ENCODE measurements at places on chromosomes 16 and 17.
A peak's percentile ranks its signal among the peaks of the same experiment; 100 is the strongest.

DNA sequence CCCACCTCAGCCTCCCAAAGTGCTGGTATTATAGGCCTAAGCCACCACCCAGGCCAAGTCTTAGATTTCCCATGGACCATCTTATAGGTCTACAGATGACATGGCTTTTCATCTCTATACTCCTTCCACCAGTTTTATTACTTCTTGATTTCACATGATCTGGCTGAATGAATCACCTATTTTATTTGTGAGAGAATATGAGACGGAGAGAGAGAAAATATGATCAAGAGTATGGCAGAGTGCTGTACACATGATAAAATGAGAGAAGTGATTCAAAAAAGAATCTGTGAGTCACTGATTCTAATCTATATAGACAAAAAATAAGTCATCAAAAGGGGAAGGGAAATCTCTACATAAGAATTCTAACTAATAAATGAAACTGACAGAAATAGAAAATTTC is 13.7 kb downstream of the ACSM1 start:
- DNase-seq: no peak

- no peak for DNase-seq
Observed at GRCh38 chr17:51256101-51256500, 3.7 kb downstream of the MBTD1 start.

- DNase-seq: no peak
Observed at GRCh38 chr16:28883221-28883996, 5.1 kb downstream of the ATP2A1 start.

GRCh38 chr17:65182233-65182632 is 45.1 kb downstream of the RGS9 start:
- DNase-seq: no peak

DNA sequence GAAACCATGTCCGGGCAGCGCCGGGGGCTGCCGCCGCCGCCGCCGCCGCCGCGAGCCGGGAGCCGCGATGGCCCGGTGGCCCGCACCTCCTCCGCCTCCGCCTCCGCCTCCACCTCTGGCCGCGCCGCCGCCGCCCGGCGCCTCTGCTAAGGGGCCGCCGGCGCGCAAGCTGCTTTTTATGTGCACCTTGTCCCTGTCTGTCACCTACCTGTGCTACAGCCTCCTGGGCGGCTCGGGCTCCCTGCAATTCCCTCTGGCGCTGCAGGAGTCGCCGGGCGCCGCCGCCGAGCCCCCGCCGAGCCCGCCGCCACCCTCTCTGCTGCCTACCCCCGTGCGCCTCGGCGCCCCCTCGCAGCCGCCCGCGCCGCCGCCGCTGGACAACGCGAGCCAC is 587 bp downstream of the HS3ST4 start:
- DNase-seq: no peak

- no peak for DNase-seq
Observed at GRCh38 chr16:47388705-47389104, 72.2 kb downstream of the ITFG1 start.

- no peak for DNase-seq
Observed at GRCh38 chr17:30788918-30789317, 35.6 kb downstream of the CRLF3 start.

DNA sequence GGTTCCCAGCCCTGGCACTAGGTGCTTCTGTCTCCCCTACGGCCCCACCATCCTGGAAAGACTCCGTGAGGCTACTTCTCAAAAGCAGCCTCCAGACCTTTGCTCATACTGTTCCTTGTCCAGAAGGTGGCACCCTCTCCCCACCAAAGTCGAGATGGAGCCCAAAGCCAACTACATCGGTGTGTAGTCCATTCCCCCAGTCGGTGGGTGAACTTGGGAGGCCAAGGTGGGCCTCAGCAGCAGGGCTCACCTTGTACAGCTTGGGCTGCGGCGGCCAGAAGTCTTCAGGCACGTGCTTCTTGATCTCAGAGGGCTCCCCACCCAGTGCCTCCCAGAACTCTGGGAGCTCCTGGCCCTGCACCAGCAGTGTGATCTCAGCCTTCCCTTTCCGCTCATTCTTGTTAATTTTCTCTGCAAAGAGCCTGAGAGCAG is 10.2 kb downstream of the FLII start:
- peak; percentile 75 for DNase-seq

DNA sequence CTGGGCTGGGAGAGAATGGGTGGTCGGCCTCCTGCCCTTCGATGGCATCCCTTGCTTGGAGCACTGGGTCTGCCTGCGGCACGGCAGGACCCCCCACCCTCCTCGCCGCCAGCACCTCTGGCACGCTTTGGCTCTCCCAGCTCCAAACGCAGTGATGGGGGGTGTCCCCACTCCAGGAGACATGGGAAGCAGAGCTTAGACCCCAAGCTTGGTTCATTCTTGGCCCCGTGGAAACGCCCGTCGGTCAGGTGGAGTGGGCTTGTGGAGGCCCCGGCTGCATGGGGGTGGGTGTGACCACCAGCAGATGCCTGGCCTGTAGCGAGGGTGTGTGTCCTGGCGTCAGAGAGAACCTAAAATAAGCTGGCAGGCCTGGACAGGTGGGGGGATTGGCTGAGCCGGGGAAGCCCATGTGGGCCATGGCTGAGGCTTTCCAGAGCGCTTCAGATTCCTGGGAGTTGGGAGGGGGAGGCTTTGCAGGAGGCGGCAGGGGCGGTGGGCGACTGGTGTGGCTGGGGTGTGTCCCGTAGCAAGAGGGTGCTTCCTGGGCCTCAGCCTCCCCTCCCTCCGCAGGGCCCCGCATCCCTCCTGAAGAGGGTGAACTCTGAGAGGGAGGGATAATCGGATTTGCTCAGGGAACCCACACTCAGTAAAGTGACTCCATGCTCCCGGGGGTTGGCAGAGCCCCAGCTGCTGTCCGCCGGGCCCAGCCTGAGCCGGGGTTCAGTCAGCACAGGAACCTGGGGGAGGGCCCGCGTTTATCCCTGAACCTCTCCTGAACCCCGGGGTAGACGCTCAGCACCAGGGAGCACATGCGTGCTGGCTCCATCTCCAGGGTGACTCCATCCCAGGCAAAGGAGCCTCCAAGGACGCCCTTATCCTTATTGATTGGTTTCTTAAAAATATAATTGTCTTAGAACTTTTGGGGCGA is 3.4 kb downstream of the CACNA1H start:
- no peak for DNase-seq

DNA sequence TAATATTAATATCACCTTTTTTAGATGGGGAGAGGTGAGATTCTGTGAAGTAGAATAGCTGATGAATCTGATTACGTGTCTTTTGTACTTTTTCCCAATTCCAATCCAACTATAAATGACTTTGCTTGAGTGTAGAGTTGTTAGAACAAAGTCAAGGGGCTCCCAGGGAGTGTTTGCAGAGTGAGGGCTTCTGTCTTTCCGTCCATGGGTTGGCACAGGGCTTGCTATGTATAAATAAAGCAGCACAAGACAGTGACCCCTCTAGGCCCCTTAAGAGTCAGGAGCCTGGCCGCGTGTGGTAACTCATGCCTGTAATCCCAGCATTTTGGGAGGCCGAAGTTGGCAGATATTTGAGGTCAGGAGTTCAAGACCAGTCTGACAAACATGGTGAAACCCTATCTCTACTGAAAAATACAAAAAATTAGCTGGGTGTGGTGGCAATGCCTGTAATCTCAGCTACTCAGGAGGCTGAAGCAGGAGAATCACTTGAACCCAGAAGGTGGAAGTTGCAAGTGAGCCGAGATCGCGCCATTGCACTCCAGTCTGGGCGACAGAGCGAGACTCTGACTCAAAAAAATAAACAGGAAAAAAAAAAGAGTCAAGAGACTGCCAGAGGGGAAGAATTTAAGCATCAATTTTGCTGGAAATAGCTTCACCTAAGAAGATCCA is 127.9 kb upstream of the HS3ST3A1 start:
- no peak for DNase-seq

DNA sequence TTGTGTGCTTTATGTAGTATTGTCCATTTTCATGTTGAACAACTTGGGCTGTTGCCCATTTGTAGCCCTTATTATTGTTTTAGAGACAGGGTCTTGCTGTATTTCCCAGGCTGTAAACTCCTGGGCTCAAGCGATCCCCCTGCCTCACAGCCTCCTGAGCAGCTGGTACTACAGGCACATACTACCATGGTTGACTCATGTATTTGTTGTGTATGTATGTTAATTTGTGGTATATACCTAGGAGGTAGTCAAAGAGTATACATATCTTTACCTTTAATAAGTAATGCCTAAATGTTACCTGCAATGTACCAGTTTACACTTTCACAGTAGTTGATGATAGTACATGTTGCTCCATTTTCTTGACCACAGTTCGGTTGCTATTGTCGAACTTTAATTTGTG is 18.1 kb downstream of the PPM1D start:
- no peak for DNase-seq

GRCh38 chr17:38358586-38359513 is 7.2 kb downstream of the SOCS7 start:
- DNase-seq: no peak

DNA sequence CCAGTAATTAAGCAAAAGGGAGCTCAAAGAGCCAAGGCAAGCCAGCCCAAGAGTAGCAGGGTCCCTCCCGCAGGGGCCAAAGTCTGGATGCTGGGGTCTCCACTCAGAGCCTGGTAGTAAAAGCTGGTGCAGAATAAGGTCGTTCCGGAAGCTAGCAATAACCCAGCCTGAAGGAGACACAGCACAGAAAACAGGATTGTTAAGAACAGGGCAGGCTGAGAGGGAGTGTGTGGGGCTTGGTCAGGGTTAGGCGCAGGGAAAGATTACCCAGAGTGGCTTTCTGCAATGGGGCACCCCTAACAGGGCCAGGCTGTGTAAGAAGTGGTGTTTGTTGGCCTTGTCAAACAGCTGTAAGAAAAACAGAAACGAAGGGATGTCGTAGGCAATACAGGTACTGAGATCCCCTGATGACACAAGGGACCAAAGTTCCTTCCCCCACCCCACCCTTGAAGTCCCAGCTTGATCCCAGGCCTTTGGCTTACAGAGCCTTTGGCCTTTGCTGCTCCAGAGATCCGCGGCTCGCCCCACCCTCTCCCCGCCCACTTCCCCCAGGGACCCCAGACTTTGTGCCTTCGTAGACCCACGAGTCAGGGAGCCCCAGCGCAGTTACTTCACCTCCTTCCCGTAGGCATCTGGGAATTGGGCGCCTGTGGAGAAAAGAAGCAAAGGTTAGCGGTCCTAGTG is 712 bp downstream of the TMEM256 start:
- peak; percentile 21 for DNase-seq

- DNase-seq: no peak
Observed at GRCh38 chr17:78986649-78987328, 7.1 kb upstream of the LGALS3BP start.

GRCh38 chr16:77993111-77993985 is 29.0 kb upstream of the CLEC3A start:
- DNase-seq: no peak

- no peak for DNase-seq
Observed at GRCh38 chr17:40422990-40423633, 5.4 kb upstream of the TOP2A start.

- peak; percentile 30 for DNase-seq
Observed at GRCh38 chr16:87203060-87203656, 114.0 kb downstream of the C16orf95 start.

- DNase-seq: no peak
Observed at GRCh38 chr16:914440-914839, 56.3 kb downstream of the LMF1 start.

DNA sequence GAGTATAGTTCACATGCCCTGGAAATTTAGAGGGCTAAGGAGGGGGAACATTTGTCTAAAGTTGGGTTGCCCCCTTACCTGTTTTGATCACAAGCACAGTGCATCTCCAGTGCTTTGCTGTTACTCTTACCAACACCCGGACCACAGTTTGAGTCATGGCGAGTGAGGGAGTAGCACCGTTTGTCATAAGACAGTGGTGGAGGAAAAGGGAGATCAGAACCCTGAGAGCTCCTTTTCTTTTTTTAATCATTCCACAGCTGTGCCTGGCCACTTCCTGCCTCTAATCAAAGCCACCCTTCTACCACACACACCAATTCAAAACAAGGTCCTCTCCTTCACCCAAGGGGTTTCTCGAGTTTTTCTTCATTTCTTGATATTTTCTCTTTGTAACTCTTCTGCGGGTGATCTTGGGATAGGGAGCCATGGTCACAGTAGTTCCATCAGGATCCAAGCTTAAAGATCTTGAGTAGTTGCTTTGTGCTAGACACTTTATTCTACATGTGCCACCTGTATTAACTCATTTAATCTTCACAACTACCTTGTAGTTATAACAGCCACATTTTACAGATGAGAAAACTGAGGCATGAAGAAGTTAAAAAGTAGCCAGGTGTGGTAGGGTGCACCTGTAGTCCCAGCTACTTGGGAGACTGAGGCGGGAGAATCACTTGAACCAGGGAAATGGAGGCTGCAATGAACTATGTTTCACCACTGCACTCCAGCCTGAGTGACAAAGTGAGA is 5.0 kb upstream of the MYL4 start:
- DNase-seq: peak; percentile 62

- no peak for DNase-seq
Observed at GRCh38 chr16:8571061-8571596, 19.2 kb downstream of the TMEM114 start.

DNA sequence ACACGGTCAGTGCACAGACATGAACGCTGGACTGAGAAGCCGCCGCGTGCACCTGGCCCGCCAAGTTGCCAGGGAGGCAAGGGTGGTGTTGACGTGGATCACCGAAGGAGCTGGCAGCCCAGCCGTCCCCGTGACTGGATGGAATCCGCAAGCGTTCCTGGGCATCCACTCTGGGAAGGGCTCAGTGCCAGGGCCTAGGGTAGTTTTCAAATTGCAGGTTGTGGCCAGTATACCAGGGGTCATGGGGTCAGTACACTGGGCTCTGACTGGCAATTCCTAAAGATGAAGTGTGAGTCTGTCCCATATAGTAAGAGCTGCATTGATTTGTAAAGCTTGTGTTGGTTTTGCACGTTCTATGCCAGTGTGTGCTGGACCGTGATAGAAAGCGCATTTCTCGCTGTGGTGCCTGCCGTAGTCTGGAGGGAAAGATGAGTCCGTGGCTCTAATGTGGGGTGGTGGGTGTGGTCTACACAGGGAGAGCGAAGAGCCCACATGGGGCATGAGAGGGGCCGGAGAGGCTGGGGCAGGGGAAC is 21.1 kb upstream of the METRNL start:
- DNase-seq: no peak

DNA sequence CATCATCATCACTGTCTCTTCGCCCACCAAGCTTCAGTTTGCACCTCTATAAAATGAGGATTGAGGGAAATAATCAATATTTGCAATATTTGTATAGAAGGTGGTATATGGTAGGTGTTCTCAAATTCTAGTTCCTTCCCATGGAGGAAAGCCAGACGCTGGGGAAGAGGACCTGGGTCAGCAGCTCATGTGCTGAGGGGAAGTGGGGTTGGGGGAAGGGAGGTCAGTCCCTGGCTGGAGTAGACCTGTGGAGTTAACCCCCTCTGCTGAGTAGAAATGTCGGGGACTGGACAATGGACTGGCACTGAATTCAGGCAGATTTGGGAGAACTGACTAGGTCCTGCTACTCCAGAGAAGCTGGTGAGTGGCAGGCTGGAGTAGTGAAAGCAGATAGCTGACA is 12.8 kb upstream of the ITGB3 start:
- no peak for DNase-seq
